ENCODE measurements at places on chromosomes 12 and 14.
A peak's percentile ranks its signal among the peaks of the same experiment; 100 is the strongest.

DNA sequence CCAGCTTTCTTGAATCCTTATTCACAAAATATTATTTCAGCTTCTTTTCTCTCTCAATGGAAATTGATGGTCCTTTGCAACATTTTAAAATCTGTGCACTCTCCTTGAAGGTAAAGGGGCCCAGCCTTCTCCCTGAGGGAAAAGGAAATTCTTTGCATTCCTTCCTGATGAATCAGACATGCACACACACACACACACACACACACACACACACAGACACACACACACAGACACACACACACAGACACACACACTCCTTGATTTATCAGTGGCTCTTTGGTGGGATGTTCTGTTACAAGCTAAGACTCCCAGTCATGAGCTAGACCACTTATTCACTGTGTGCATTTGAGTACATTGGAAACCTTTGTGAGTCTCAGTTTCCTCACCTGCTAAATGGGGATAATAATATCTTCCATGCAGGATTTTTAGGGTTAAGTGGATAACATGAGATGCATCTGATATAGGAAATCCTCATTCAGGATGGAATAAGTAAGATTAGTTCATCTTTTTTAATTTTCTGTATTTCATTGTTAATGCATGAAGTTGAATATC, 45.1 kb upstream of the HMGA2 start:
- DNase-seq: no peak

- no peak for DNase-seq
These were observed 220.8 kb upstream of the CAND1 start for GRCh38 chr12:67048371-67048770.

- DNase-seq: no peak
These were observed 124.2 kb upstream of the TSPAN8 start for GRCh38 chr12:71282020-71282419.

DNA sequence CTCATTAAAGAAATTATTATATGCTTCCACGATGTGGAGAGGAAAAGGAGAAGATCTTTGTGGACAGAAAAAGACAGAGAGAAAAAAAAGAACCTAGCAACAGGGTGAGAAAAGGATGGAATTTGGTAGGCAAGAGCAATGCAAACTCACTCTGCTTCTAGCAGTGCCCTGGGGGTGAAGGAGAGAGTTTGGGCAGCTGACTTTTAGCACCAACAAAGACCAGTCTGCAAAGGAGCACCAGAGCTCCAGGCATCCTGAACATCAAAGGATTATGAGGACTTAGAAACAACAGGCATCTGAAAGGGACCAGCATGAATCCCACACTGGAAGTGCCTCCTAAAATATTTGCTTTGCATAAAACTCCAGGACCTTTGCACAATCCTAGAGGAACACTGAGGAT, 32.8 kb upstream of the RERG start:
- no peak for DNase-seq

GRCh38 chr12:78407722-78408121, 456.9 kb upstream of the SYT1 start:
- DNase-seq: no peak

GRCh38 chr12:112979041-112979680, 842 bp downstream of the OAS2 start:
- DNase-seq: no peak

DNA sequence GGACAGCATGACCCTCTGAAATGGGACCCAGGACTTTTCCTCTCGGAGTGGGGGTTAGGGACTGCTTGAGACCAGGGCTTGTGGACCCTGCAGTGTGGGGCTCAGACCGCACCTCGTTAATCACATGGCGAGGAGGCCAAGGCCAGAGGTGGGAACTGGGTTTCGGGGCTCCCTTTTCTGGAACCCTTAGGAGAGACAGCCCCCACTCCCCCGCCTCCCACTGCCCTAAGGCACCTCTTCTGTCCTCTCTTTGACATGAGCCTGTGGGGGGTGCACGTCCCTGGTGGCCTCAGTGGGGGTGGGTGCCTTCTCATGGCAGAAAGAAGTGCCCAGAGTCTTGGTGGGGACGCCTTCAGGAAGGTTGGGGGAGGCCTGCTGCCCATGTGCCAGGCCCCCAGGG, 24.3 kb downstream of the RTL1 start:
- DNase-seq: no peak

GRCh38 chr12:55847033-55847432, 4.3 kb upstream of the MMP19 start:
- no peak for DNase-seq

DNA sequence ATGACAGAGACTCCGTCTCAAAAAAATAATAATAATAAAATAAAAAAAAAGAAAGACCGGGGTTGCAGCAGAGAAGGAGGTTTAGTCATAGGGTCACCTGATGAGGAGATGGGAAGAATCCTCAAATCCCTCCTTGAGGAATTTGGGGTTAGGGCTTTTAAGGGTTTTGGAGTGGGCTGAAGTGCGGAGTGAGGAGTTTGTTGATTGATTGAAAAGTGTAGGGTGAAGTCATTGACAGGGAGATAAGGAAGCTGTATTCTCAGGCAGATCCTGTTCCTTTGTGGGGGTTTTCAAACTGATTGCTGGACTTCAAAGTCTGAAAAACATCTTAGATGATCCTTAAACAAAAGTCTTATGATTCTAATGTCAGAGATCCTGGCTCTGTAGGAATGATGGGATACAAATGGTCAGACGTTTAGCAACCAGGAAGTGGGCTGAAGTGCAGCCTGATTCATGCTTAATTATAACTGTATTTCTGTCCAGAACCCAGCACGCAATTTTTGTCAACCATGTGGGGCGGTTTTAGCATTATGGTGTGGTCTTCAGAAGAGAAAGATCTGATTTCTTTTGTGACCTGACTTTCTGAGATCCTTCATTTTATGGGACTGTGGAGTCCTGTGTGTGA, 16.0 kb downstream of the FNTB start:
- no peak for DNase-seq

GRCh38 chr14:101463566-101464171, 97.6 kb upstream of the DIO3 start:
- no peak for DNase-seq

DNA sequence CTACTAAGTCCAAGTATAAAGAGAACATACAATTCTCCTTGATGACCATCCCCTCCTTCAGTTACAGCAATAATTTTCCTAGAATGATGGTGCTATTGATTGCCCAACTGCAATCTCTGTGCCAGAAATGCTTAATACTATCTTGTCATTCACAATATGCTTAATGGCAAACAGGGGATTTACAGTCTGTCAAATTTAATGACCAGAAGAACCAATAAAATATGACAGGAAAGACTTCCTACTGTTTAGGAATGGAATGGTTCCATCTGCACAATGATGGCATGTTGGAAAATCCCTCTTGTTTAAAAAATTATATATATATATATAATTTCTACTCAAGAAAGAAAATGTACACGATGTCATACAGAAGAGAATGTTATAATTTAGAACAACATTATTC, 623.2 kb downstream of the CCER1 start:
- DNase-seq: no peak

DNA sequence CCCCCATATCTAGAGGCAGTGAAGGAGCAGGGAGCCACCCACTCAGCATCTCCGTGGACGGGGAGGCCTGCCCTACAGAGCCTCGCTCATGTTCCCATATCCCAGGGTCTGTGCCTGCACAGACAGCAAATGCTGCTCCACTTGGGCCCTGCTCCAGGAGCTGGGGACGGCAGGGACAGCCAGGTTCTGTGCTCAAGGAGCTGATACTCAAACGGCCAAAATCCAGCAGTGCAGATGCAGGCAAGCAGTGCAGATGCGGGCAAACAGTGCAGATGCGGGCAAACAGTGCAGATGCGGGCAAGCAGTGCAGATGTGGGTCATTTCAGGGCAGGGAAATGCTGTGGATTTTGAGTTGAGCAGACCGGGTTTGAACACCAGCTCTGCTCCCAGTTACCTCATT, 6.2 kb upstream of the SERPINA12 start:
- DNase-seq: no peak

GRCh38 chr14:87687420-87687819, 305.6 kb downstream of the GALC start:
- no peak for DNase-seq

DNA sequence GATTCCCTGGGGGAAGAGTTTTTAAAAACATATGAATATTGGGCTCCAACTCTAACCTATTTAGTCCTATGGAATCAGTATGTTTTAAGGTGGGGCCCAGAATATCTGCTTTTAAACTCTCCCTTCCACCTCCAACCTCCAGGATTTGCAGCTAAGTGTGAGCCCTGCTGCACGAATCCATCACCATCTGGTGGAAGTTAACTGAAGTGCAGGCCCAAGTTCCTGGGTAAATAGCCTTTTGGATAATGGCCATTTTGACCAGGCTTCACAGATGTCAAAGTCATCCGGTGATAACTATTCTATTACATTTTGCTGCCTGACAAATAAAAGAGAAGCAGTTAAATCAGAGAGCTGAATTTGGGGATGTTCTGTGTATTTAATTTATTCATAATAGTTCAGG, 58.1 kb upstream of the RMST start:
- peak; percentile 55 for DNase-seq

- DNase-seq: no peak
These were observed 54.5 kb upstream of the IGF1 start for GRCh38 chr12:102534899-102535298.

DNA sequence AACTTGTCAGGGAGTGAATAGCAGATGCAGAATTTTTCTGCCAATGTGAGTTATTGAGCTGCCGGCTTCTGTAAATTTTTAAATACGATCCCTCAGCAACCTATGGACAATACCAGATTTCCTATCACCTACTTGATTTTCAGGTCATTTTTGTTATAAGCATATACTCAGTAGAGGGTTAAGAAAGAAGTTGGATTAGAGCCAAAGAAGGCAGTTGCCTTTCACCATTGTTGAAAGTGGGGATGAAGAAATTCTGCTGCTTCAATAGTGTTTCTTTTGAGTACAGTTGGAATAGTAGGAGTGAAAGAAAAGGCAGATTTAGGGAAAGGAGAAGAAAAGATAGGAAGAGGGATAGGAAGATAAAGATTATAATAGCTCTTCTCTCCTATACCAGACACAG, 197.1 kb downstream of the ATP23 start:
- DNase-seq: no peak

DNA sequence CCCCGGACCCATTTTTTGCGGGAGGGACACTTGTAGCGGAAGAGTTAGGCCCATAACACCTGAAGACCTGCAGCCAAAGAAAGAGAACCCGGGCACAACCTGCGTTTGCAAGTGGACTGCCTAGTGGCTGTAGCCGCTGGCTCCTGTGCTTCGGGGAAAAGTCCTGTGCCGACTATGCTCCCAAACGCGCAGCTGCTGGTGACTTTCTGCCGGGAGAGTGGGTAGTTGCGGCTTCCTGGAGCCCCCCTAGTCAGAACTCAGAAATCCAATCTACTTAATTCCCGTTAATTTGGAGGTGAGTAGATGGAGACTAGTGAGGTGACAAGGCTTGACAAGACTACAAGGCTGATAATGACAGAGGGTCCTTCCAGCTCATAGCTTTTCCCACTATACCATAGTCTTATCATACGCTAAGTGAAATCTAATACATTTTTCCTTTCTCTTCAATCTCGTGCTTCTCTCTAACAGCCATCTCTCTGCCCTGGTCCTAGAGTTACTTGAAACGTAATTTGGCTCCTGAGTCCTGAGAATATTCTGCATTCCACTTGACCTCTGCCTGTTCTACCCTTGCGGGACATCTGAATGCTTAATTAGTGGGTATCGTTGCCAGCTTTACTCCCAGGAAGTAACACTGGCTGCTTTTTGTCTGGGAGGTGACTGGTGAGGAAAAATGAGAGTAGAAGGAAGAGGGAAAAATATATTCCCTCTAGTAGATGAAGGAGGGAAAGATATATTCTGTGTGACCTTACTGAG, 556 bp downstream of the MTHFD1 start:
- DNase-seq: peak; percentile 7

DNA sequence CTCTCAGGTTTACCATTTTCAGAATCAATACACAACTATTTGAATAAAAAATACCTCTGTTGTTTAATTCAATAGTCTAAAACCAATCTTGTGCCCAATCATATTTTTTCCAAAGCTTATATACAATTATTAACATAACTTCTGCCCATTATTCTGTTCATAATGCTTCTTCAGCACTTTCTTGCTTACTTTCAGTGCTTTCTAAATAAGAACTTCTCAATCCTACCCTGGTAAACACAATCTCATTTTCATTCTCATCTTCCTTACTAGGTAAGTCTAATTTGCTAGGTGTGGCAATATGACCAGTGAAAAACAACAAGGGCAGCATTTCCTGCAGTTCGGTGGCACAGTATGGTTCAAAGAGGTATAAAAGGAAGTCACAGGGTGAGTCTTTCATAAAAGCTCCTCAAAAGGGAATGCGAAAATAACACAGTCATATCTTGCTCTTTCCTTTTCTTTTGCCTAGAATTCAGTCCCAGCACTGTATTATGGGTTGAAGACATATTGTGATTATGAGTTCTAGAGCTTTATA, 103.5 kb downstream of the FOXG1 start:
- DNase-seq: no peak

DNA sequence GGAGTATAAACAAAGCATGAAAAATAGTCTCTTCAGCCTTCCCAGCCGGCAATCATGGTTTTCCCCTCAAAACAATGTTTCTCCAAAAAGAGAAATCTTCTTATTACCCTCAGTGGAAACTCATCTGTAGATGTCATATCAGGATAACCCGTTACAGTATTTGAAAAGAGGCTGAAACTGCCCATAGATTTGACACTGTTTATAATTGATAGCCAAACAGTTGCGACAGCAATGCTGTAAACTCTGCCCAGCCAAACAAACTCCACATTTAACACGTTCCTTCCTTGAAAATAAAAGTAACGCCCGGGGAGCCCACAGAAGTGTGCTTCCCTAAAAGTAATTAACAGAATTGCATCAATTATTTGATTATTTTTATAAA, 201.3 kb upstream of the FOXN3 start:
- DNase-seq: no peak

GRCh38 chr14:74248017-74248416, 8.8 kb downstream of the VSX2 start:
- no peak for DNase-seq

DNA sequence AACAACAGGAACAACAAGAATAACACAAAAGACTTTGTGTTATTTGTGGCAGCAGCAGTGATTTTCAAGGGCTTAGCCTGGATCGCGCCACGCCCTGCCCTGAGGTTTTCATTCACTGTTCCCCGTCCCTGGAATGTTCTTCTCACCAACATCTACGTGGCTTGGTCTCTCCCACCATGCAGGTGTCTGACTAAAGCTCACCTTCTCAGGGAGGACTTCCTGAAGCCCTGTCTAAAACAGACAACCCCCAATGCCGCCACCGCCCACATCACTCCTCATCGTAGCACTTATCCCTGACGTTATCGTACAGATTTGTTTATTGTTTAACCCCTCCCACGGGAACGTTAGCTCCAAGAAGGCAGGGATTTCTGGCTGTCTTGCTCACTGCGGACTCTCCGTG, 40.4 kb downstream of the P2RX4 start:
- DNase-seq: no peak

- DNase-seq: no peak
These were observed 148.2 kb downstream of the SLC38A6 start for GRCh38 chr14:61129168-61129745.

GRCh38 chr14:79554816-79555215, 656.5 kb downstream of the DIO2 start:
- no peak for DNase-seq

- no peak for DNase-seq
These were observed 755.6 kb downstream of the MED13L start for GRCh38 chr12:115521771-115522409.

Measured in NCI-H1092 (cell line).